Caudate nucleus (tissue), 63 donors: ENCODE measurements at places on chromosomes 4 and X.

DNA sequence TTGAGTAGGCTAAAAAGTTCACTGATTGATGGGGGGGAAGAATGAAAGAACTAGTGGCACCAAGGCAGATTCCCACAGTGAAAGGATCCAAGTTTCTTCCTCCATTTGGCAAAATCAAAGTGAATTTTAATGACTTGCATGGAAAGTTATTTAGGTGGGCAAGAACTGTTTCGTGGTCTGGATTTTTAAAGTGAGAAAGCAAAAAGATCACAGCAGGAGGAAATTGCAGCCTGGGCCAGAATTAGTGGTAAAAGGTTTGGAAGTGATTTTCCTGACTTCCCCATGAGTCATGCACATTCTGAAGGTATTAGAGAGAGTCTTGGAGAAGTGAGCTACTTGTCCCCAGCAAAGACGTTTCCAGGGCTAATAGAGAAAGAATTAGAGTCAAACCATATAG is 207.8 kb downstream of the ANTXR2 start:
- no peak for DNase-seq

DNA sequence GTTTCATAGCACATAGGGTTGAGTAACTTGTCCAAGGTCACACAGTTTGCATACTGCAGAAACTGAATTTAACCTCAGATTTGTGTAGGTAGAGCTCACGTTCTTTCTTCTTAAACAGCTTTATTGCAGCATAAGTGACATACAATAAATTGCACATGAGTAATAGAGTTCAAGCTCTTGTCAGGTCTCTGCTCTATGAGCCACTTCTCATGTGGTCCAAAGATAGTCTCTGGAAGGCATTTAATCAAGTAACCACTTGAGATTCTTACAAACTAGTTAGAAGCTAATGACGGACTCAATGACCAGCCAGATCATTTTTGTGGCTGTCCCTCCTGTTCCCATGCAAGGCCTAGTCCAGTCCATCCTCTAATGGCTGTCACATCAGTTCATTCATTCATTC is 68.9 kb downstream of the MAOB start:
- no peak for DNase-seq

DNA sequence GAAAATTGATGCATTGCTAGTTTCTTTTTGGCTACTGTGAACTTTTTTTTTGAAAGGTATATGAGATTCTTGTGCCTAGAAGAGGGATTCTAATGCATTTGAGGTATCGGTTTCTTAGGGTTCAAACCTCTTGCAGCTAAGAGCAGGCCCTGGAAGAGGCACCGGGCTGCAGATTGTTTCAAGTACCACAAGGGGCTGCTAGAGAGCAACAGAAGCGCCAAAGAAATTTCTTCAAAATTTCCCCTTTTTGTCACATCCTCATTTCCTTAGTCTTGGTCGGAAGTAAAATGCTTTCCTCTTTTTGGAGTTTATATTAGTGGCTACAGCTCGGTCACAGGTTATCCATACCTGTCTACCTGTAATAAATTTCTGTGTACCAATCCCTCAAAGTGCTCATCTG is 89.8 kb downstream of the PDGFRA start:
- DNase-seq = no peak

DNA sequence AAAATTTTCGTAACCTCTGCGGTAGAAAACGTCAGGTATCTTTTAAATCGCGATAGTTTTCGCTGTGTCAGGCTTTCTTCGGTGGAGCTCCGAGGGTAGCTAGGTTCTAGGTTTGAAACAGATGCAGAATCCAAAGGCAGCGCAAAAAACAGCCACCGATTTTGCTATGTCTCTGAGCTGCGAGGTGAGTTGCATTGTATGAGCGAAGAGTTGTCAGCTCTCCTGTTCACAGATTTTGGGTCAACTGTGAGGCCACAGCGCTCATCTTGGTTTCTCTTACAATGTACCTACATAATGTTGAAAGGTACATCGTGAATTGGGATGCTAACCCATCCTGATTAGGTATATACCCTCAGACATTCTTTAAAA is 486 bp downstream of the CLCN3 start:
- no peak for DNase-seq

DNA sequence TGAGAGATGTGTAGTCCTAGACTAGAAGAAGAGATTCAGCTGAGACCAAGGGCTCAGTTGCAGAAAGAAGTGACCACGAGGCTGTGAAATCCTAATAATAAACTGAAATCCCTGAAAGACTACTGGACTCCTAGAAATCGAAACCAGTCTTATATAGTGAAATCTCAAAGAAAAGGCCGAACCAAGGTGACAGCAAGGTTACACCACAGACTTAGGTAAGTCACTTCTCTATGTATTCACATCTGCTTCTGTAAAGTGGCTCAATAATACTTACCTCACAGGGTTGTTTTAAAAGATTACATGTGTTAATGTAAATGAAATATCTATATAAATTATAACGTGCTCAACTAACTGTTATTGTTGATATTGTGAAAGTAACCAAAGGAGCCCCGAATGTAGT is 60.3 kb downstream of the ARSJ start:
- DNase-seq = no peak
